ENCODE measurements at places on chromosomes 7 and 10.

DNA sequence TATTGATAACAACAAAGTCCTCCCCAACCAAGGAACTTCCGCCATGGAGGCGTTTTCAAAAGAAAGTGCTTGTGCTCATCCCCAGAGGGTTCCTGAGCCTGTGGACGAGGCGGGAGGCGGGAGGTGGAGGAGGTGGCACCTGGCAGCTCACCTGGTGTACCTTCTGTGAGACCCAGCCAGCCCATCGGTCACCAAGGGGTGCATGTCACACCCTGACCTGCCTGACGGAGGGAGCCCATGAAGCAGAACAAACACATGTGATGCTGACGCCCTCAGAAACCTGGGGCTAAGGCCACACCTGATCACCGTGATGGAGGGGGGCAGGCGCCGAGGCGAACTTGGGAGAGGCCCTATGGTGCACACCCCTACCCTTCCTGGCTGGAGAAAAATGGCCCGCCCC, 458.8 kb downstream of the DNAJB6 start:
- no peak for DNase-seq

DNA sequence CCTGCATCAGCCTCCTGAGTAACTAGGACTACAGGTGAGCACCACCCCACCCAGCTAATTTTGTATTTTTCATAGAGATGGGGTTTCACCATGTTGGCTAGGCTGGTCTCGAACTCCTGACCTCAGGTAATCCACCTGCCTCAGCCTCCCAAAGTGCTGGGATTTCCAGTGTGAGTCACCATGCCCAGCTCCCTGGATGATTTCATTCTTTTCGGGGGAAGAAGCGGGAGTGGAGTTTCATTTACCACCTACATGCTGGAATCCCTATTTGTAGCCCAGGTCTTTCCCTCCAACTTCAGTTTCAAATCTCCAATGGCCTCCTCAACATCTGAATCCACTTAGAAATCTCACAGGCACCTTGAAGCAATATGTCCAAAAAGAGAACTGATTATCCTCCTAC, 2.9 kb upstream of the BTRC start:
- no peak for DNase-seq

GRCh38 chr10:101812606-101813005, 5.6 kb downstream of the OGA start:
- DNase-seq = no peak

- DNase-seq = no peak
Measured at GRCh38 chr10:70973275-70973674, 84.9 kb upstream of the PCBD1 start.

- DNase-seq = no peak
Measured at GRCh38 chr10:22103701-22104470, 100.4 kb upstream of the DNAJC1 start.

DNA sequence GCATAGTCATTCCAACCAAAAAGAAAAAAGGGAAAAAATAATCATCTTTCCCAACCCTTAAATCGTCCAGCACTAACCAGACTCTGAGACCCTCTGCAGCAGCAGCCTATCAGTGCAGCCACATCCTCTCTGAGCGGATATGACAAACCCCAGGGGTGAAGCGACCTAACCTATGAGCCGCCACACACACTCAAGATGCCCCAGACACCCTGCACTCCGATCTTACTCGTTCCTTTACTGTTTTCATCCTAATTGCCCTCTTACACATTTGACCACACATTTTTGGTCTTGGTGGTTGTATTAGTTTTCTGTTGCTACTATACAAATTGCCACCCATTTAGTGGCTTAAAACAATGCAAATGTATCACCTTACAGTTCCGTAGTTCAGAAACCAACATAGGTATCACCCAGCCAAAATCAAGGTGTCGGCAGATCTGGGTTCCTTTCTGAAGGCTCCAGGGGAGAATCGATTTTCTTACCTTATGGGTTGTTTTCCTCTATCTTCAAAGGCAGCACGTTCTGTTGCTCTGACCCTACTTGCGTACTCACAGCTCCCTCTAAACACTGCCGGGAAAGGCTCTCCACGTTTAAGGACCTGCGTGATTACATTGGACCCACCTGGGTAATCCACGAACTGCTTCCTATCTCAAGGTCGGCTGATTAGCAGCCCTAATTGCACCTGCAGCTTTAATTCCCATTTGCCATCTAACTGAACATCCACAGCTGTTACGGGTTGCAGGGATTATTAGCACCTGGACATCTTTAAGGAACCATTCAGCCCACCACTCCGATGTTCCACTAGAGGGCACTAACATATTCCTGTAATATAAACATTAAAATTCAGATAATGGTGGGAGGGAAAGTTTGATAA, 37.3 kb upstream of the PRSS1 start:
- DNase-seq = no peak

DNA sequence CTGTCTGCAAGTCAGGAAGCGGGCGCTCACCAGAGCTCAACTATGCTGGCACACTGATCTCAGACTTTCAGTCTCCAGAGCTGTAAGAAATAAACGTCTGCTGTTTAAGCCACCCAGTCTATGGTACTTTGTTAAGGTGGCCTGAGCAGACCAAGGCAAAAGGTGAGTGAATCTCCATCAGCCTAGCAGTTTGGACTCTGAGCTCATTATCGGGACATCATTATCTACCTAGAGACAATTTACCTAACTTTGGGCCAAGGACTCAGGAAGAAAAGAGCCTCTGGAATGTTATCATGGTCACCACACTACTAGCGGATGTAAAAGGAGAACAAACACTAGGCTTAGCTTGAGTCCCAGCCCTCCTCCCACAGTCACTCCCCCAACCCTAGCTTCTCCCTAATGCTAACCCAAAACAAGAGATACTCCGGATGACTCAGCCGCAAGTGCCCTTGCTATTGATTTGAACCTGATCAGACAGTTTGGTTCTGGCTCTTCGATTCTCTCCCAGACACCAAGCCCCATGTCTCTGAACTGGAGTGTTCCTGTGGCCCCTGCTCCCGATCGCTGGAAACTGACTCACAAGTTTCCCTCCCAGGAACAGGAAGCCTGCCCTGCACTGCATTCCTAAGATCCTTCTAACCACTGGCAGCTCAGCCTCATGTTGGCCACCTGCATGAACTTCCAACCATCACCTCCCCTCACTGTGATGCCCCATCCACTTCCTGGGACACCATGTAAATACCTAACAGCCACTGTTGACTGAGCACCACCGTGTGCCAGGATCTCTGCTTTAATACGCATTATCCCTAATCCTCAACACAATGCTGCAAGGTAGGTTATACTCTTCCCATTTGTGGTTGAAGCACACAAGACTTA, 34.5 kb downstream of the CREB3L2 start:
- no peak for DNase-seq

DNA sequence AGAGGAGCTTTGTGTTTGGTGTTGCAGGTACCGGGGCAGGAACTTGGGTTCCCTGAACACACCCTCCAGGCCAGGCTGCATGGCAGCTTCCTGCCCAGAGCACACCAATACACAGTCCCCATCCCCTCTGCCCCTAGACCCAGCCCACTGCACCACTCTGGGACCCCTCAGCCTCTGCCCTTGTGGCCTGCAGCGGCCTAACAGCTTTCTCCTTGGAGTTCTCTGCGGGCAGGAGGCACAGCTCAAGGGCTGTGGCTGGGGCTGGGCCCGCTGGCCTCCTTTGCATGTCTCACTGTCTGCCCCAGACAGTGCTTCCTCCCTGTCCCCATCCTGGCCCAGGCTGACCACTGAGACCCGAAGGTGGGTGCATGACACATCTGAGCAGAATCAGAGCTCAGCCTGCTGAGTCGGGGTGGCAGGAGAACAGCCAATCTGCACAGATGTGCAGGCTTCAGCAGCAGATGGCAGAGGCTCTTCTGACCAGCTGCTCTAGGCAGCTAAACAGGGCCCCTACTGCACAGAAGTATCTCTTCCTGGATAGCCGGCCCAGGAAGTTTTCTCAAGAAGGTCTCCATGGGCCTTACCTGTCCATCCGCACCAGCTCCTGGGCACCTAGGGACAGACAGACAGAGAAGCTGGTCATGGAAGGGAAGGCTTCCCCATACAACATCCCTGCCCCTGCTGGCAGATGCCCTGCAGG, 20.8 kb downstream of the VSIR start:
- no peak for DNase-seq

GRCh38 chr7:148402159-148402558, 188.4 kb upstream of the C7orf33 start:
- no peak for DNase-seq

DNA sequence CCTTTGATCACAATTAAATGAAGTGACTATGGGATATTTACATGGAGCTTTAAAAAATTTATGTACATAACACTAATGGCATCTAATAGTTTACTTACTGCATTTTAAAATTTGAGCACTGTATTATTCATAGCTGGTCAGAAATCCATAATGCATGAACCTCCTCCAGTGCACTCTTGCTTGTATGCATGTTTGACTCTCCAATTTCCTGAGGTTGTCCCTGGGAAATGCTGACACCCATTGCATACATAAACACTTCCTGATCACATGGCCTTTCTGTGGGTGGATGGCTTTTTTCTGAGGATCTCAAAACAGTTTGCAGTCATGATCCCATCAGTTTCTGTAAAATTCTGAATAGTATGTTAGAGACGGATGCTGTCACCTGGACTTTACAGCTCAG, 577.8 kb downstream of the REEP3 start:
- no peak for DNase-seq

DNA sequence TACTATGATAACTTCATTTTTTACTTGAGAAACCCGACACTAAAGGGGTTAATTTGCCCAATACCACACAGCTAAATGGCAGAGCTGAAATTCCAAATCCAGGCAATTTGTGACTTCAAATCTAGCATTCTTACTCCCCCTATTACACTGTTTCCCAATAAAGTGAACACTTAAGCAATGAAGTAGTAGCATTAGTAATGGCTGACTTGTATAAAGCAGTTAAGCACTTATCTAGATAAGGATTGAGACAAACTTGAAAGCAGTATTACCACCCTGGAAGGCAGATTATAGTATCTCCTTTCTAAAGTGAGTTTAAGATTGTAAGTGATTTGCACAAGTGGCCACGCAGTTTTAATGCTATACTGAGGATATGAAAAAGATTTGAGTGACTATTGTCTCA, 39.3 kb downstream of the WASL start:
- DNase-seq = no peak

DNA sequence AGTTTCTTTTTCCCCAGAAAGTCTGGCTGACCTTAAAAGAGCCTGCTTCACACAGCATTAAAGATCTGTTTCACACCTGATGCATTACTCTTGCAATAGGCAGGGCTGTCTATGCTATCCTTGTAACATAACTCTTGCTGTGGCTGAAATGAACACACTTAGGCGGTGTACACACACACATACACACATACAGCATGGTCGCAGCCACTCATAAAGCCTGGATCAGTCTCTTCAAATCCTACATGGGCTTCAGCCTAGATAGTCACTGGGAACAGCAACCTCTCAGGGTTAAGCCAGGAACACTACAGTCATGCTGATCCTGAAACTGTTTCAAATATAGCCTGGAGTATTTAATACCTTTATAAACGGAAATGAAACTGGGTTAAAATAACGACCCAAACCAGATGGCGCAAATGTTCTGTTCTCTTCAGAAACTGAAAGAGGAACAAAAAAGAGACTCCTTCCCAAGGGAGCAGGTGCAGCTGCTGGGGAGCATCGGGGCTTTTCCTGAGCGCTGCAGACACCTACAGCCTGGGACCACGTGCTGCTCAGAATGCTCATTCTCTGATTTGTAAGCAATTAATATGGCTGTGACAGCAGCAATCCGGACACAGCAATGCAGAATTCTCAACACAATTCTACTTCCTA, 61.0 kb upstream of the SFMBT2 start:
- DNase-seq = peak; percentile 29

DNA sequence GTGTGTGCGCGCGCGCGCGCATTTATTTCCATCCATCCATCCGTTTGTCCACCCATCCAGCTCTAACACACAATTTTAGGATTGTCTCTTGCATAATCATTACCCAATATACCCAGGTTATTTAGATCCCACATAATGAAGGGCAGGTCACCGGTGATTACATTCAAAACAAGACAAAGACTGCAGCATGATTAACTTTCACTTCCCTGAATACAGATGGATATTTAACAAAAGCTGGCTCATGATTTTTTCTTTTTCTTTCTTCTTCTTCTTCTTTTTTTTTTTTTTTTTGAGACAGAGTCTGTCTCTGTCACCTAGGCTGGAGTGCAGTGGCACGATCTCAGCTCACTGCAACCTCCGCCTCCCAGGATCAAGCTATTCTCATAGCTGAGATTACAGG, 86.2 kb downstream of the SH3PXD2A start:
- no peak for DNase-seq

- no peak for DNase-seq
Measured at GRCh38 chr7:28988810-28989209, 30.7 kb upstream of the TRIL start.

GRCh38 chr10:130748409-130749057, 563.0 kb downstream of the TCERG1L start:
- DNase-seq = no peak

GRCh38 chr10:86648704-86649427, 5.5 kb upstream of the OPN4 start:
- DNase-seq = no peak

GRCh38 chr7:21960922-21961321, 15.2 kb upstream of the CDCA7L start:
- DNase-seq = no peak

DNA sequence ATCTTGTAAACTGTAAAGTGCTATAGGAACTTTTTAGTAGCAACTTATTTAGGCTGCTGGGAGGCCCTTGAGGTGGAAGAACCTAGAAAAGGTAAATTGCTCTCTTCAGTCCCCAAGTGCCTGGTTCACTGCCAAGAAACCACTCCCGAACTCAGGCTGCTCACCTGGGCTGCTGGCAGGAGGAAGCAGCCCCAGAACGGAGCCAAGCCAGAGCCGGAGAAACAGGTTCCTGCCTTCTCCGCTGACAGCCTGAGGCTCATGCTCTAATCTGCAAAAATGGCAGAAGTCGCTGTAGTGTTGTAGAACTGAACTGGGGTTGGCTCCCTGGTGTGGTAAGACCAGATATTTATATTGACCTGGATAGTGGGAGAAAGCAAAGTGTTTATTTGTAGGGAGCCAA, 136.0 kb downstream of the CUL2 start:
- no peak for DNase-seq

DNA sequence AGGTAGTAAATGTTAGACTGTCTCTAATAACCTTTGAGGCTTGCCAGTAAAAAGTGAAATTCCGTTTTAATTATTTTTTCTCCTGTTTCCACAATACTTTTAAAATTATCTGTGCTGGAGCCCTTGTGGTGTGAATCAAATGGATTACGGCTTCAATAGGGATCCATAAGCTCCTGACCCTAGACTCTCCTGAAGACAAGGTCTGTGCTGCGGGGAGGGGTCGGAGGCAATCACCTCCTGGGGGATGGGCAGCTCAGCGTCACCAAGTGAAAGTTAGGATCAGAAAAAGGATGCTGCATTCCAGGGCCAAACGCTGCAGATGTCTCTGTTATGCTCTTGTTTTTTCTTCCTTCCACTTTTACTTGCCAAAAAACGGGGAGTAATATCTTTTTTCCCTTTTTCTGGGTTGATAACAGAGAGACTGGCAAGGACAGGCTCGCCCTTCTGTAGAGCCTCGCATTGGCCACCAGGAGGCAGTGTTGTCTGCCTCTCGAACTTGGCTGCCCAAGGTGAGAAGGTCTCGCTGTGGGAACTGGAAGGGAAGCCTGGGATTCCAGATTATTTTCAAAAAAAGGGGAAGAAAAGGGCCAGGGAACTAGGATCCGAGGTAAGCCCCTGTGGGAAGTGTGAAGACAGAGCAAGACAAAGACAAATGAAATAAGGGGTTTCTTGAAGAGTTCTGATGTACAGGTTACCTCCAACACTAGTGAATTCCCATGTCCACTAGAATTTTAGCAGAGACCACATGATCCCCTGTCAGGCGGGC, 621.9 kb downstream of the ACTR3B start:
- peak; percentile 58 for DNase-seq

Data from NCI-H1092 (cell line).